ENCODE measurements at places on chromosomes 3 and 15.

DNA sequence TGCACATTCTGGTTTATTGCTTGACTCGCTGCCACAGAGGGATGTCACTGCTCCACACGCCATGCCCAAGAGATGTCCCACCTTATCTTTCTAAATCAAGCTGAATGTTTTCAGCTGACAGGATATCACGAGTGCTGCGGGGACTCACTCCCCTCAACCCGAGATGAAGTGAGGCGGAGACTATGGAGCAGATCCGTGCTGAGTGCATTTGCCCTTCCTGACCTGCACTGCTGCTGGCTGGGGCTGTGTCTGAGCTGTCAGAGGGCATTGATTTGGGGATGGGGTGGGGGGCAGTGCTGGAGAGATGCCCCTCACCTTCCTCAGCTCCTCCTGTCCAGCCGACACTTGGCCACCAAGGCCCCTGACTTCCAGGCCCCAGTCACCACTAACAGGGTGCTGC lies 40.5 kb upstream of the CSPG4 start:
- DNase-seq: no peak

GRCh38 chr3:166554023-166554422 lies 716.8 kb upstream of the BCHE start:
- no peak for DNase-seq

DNA sequence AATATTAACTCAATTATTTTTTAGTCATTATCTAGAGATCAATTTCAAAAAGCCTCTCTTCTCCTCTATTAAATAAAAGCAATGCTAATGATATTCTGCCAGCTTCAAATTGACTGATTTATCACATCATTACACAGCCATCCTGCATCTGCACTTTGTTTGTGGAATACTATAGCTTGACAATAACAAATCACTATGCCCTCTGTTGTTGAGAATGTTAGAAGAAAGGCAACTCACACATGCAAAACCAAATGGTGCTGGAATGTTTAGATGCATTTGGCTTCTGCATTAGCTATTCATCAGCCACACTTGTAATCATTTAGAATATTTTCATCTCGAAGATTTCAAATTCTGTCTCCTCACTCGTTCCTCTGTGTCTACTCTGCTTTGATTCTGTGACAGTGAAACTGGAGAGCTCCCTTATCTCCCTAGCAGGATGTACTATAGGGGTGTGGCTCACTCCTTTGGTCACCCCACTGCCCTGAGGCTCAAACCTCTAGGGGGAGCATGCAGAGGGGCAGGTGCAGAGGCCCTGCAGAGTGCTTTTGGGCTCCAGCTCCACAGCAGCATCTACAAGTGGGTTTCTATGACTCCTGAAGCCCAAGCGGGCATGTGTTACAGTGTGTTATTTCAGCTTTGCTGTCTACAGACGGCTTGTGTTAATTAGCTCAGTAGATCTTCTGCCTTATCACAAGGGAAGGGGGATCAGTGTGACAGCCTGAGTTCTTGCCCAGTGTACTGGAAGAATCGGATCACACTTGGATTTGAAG lies 454.1 kb upstream of the BCHE start:
- no peak for DNase-seq

DNA sequence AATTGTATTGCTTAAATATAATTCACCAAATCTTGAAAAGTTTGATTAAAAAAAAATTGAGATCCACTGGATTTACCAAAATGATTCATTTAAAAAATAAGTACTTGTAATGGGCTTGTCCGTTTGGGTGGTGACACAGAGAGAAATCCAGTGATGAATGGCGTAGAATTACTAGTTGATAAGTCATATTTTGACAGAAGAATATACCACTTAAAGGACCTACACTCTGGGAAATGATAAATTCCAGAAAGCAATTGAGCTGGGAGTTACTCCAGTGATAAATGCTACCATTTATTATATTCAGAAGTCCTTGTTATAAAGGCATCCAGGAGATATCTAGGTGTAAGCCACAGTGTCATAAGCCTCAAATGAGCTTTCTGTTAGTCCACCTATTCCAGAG lies 141.8 kb upstream of the CFAP20DC start:
- DNase-seq: no peak

DNA sequence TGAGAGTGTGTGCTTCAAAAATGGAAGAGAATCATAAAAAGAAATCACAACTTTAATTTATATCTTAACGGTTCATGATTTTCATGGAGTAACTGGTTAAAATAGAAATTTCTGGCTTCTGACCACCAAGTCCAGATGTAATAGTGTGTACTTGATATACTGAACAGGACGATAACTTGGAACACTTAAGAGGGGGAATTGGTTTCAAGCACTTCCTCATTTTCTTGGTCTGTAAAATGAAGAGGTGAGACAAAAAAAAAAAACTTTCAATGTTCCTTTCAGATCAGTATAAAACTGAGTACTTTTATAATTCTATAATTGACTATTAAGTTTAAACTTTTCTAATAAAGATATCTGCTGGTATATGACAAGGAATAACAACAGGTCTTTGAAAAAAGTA lies 64.0 kb upstream of the TRA2B start:
- DNase-seq: no peak

DNA sequence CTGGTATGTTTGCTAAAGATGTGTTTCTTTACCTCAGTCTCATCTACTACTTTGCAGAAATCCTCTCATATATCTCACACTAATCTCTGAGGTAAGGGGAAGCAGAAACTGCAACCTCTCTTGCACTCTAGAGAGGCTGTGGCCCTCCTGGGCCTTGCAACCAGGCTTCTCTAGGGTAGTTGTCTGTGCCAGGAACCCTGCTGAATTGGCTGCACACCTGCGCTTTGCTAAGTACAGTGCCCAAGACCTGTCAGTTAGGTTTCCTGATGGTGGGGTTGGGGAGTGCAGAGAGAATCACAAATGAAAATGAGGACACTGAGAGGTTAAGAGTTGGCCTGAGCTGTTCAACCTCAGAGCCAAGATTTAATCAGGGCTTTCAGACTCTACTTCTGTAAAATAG lies 117.2 kb upstream of the PLXNA1 start:
- DNase-seq: no peak

DNA sequence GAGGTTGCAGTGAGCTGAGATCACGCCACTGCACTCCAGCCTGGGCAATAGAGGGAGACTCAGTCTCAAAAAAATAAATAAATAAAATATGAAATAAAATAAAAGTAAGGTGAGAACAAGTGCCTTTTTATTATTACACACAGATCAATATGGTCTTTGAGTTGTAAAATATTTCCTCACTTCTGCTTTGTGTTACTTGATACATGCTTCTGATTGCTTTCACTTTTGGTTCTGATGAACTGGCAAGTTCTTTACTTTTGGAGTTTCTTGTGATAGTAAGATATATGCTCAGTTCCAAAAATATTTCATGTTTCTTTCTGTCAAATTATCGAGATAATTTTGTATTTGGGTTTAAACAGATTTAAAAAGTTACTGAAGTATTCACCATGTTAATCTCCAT lies 16.6 kb upstream of the GYG1 start:
- DNase-seq: no peak

GRCh38 chr15:38847666-38848065 lies 283.1 kb upstream of the RASGRP1 start:
- no peak for DNase-seq

DNA sequence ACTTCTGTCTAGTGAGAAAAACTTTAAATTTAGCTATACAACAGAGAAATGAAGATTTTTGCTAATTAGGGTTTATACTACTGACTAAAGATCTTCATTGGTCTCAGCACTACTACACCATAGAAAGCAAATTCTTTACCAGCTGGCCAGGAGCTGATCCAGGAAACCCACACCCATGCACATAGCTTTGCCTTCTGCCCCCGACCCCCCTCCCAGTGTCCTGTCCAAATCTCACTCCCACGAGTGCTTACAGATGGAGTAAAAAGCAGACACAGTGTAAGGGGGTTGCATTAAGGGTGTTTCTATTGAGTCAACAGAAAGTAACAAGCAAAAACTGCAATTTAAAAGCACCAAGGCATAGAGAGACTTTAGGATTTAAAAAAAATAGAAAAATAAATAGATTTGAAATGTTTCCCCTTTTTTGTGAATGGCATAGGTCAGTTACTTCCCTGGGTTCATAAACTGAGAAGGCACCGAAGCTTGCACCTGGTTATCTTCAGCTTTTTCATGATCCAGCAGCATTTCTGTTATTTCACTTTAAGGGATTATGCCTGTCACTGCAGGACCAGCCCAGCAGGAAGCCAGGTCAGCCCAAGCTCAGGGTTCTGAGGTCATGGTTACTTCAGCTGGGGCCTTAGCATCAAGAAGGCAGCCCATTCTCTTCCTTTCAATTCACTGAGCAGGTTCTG lies 124.3 kb downstream of the CTNNB1 start:
- DNase-seq: no peak

DNA sequence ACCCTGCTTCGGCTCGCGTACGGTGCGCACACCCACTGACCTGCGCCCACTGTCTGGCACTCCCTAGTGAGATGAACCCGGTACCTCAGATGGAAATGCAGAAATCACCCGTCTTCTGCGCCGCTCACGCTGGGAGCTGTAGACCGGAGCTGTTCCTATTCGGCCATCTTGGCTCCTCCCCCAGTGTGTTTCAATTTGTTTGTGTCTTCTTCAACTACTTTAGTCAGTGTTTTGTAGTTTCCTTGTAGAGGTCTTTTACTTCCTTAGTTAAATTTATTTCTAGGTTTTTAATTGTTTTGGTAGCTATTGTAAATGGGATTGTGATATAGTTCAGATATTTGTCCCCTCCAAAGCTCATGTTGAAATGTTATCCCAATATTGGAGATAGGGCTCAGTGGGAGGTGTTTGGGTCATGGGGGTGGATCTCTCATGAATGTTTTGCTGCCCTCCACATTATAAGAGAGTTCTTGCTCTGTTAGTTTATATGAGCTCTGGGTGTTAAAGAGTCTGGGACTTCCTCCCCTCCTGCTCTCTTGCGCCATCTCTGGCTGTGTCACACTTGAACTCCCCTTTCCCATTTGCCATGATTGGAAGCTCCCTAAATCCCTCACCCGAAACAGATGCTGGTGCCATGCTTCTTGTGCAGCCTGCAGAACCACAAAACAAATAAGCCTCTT lies 304.4 kb downstream of the DOCK3 start:
- DNase-seq: no peak

DNA sequence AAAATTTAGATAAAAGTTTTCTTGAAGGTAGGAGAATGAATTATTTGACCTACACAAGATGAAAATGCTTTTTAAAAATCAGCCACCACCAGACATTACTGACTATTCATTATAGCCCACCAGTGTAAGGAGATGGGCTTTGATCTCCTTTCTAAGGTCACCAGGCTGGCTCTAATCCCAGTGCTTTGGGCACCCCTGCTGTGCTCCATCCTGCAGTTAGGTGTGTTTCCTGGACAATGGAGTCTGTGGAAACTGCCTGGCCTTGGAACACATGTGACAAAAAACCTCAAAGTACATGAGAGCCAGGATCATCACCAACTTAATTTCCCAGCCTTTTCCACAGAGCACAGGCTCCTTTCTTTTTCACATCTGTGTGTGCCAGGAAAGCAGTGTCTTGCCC lies 260.9 kb downstream of the CHST2 start:
- DNase-seq: no peak

DNA sequence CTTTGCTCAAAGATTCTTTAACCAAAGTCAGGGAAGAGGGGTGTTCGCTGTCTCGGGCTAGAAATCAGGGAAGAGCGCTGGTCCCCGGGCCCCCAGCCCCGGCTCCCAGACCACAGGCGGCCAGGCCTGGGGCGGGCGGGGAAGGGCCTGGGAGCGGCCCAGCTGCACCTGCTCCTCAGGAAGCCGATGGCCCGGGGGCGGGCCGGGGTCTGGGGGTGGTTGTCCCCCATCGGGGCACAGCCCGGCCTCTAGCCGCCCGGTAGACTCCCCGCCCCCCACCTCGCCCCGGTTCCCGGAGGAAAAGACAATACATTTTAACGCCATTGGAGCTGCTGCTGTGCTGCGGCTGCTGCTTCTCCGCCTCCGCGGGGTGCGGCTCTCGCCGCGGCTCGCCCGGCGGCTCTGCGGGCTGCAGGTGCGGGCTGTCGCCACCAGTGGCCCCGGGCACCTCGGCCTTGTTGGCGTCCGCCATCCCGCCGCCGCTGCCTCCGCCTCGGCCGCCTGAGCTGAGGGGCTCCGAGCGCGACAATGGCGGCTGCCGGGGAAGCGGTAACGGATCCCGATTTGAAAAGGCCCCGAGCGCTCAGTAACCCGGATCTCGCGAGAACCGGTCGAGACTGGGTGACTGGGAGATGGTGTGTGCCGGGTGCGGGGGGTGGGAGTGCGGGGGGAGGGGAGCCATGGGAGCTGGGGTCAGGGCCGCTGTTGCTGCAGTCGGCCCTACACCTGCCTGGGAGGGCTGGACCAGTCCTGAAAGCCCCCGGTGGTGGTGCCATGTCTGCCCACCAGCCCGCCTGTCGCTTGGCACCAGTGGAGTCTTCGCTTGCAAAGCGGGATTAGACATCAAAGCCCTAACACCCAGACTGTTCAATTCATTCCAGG lies at the start of gene MYEF2:
Gene MYEF2 (minus strand): TSS at position 530 of the 882 bp plus-strand sequence. CDS start 58 bp downstream, at position 472.
- DNase-seq: peak; percentile 59
